Activated CD4-positive, alpha-beta T cell treated with anti-CD3 and anti-CD28 coated beads for 24 hours (primary cell): ENCODE measurements at places on chromosomes 2 and 18.

GRCh38 chr2:169895294-169895985 is 68.2 kb downstream of the UBR3 start:
- no peak for DNase-seq

DNA sequence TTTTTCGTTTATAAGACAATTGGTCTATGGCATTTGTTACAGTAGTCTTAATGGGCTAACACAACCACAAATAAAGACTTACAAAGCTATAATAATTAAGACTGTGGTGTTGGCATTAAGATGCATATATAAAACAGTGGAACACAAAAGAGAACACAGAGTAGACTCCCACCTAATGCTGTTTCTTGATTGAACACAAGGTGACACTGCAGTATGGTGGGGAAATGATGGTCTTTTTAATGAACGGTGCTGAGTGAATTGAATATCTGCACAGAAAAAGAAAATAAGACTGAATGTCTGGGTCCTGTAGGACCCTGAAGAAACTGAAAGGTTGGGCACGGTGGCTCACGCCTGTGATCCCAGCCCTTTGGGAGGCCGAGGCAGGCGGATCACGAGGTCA is 1136.6 kb upstream of the NXPH2 start:
- DNase-seq: no peak

DNA sequence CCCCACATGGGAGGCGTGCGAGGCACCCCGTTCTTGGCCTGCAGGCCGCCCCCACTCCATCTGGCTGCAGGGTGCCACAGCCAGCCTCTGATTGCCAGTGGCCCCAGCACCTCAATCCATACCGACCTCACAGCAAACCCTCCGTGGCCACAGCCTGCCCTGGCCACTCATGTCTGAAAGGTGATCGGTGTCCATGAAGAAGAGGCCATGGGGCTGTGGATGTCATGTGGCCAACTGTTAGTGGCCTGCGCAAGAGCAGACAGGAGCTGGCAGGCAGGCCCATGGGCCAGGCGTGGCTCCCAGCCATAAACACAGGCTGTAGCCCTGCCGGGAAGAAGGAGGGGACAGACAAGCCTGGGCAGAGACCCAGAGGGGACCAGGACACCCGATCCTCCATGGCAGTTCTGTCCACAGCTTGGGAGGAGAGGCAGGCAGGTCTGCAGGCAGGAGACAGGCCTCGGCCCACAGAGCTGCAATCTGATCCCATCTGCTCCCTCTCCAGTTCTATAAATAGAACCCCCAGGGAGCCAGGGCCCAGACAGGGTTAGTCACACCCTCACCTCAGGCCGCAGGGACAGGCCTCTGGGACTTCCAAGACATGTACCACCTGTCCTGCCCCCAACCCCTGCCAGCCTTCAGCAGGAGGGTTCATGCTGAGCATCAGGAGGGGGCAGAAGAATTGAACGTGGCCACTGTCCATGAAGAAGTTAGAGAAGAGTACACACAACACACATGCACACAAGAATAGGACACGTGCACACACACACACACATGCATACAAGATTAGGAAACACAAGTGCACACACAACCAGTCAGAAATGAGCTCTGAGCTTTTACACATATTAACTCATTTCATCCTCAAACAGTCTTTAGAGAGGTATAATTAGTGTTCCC is 16.9 kb downstream of the STEAP3 start:
- no peak for DNase-seq

DNA sequence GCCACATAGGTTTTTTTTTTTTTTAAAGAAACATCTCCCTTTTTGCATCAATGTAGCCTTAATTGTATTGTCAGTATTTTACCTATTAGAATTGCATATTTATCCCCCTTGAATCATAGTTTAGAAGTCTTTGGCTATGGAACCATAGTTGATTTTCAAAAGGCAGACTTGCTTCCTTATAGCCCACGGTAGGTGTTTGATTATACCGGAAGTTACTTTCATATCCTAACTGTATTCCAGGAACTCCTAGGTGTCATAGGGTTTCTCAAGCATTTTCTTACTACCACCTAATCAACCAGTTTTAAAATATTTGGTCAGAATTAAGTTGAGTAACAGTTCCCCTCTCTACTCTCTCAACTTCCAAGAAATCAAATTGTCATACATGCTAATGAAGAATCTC is 86.6 kb upstream of the TSPYL6 start:
- DNase-seq: no peak
